H4 (cell line): ENCODE measurements at places on chromosomes 5 and 9. TPM values are rescaled to one million over a fixed set of nuclear protein-coding genes. Genes with fewer than 3 reads are reported as not detected.

Gene DMAC1
- total RNA-seq = 7.0 and 7.5 TPM in 2 replicates

Gene IRX1
- 17.1 and 21.3 TPM in 2 replicates for total RNA-seq

Gene MVB12B
- total RNA-seq = 1.4 and 2.8 TPM in 2 replicates

Gene MARVELD2
- 0.08 and 0.12 TPM in 2 replicates for total RNA-seq

Gene BAAT
- not detected in 2 replicates for total RNA-seq

Gene PTPRD
- total RNA-seq = 3.8 and 10.0 TPM in 2 replicates

Gene PDLIM4
- 79.8 and 96.0 TPM in 2 replicates for total RNA-seq

Gene SMIM33
- not detected in 2 replicates for total RNA-seq

Gene SEMA5A
- total RNA-seq = 13.7 and 20.4 TPM in 2 replicates

Gene PDGFRB
- 21.6 and 30.1 TPM in 2 replicates for total RNA-seq

Gene LCN15
- not detected in 2 replicates for total RNA-seq

Gene JAKMIP2
- total RNA-seq = 8.4 and 11.7 TPM in 2 replicates

Gene PCDHB10
- 2.9 and 4.5 TPM in 2 replicates for total RNA-seq

Gene ADCY2
- 0.04 TPM in 1 of 2 replicates, not detected in the other for total RNA-seq

- DNase-seq = no peak
Observed at GRCh38 chr5:169527066-169527465, 56.5 kb upstream of the SPDL1 start.

DNA sequence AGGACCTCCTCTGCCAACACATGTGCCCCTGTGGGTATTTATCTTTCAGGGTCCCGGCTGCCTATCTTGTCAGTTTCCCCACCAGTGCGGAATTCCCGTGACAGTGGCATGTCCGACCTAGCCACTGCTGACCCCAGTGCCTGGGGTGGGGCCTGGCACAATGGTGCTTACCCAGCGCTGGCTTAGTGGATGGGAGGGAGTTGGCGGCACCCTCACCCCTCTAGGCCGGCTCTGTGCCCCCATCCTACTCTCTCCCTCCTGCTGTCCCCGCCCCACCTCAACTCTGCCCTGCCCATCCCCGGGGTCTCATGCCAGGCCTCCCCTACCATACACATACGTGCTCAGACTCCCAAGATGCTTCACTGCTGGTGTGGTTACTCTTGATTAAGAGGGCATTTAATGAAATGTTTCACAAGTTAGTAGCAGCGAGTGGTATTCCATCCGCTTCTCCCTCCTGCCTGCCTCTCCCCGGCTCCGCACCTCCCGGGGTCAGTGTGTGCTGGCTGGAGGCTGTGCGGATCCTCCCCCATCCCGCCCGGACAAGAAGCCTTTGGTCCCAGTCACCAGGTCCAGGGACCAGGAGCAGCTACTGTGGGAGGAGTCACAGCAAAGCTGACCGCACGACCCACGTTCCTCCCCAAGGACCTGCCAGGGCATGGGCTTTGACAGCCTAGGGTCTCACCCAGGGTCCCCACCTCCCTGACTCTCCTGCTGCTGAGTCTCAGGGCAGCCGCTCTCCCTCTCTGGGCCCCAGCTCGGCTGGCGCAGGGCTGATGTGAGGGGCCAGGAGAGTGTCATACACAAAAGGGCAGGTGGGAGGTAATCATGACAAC lies 9.5 kb upstream of the QRFP start:
- DNase-seq = no peak

DNA sequence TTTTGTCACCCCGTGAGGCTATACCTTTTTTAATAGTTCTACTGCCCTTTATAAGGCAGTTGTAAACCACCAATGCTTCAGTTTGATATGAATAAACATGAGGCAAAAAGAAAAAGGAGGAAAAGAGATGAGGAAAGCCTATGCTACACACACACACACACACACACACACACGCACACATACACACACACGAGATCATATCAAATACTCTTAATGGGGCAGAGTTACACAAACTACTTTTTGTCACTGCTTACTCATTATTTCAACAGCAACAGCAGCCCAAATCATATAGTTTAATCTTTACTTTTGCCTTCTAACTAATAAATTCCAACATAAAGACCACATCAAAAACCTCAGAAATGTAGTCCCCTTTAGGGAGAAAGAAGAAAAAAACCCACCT lies 116.8 kb upstream of the PAM start:
- DNase-seq = peak; percentile 40

- no peak for DNase-seq
Observed at GRCh38 chr5:17154211-17154996, 63.0 kb upstream of the BASP1 start.

DNA sequence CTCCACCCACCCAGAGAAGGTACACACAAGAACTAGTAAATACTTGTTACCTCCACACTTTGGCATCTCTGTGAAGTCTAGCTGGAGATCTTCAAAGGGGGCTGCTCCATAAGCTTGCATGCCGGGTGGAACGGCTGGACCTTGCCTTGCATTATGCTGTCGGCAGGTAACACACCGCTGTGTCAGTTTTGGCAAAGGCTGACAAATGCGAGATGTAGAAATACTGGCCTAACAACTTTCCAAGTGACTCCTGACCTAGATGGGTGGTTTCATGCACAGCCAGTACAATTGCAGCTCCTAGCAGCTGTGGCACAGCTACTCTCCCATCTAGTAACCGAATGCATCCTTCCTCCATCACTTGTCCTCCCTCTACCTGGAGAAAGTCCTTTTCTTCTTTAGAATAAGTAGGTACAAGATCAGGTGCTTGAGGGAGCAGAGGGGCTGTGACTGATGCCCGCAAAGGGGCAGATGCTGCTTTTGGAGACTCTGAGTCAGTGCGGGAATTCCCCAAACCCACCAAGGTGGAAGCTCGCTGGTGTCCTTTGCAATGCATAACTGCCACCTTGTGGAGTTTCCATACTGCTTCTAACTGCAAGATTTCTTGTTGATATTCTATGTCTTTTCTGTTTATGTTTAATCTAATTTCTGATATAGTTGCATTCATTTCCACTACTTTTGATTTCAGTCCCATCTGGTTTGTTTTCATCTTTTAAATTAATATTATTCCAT lies 78.4 kb downstream of the TMEM161B start:
- DNase-seq = no peak

DNA sequence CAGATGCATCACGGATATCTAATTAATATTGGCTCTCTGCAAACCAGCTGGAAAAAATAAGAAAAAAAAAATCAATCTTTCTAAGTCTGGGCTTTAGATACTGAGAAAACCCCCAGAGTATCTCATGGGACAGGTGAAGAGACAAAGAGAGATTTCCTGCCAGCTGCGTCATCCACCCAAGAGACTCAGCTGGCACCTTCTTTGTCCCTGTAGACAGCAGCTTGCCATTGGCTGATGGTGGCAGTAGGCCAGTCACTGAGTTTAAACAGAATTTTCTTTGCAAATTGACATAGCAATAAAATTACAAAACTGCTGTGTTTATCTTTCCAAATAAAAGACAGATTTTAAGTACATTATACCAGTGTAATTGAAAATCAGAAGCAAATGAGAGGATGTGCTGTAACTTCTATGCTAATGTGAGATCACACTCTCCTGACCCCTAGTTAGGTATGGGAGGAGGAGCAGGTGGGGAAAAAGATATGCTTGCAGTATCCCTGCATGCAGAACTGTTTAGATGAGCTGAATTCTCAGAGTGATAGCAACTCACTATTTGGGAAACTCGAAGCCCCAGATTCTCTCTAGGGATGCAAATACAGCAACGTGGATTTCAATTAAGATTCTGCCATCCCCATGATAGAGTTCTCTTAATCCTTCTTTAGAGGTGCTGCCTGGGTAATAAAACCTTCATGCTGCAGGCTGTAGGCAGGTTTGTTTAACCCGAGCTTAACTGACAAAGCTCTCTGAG lies 72.2 kb downstream of the NMUR2 start:
- no peak for DNase-seq

GRCh38 chr9:122827761-122828093 lies 661 bp downstream of the PDCL start:
- no peak for DNase-seq

- DNase-seq = no peak
Observed at GRCh38 chr9:96874201-96874785, 20.0 kb upstream of the ZNF782 start.

- no peak for DNase-seq
Observed at GRCh38 chr9:106580546-106580945, 282.4 kb upstream of the ZNF462 start.

- DNase-seq = no peak
Observed at GRCh38 chr5:138698713-138699112, 54.5 kb upstream of the CTNNA1 start.

DNA sequence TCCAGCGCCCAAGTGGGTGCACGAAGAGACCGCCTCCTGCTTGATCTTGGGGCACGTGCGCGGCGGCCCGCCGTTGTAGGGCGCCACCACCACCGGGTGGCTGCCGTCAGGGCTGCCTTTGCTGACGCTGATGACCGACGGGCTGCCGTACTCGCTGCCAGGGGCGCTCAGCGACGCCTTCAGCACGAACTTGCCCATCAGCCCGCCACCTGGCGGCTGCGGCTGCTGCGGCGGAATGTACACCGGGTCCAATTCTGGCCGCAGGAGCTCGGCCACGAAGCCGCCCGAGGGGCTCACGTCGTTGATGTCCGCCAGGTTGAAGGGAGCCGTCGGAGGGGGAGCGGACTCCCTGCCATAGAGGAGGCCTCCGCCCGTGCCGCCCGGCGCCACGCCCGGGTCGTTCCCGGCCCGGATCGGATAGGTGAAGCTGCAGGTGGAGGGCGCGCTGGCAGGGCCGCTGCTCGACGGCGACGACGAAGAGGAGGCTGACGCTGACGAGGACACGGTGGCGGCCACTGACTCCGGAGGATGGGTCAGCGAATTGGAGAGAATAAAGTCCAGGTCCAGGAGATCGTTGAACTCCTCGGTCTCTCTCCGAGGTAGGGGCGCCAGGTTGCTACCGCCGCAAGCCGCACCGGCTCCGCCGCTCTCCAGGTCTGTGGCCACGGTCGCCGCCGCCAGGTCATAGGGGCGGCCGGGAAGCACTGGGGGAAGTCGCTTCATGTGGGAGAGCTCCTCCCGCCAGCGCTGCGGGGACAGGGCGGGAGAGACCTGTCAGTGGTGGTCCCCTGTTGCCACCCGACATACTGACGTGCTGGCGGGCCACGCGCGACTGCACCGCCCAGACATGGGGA lies 1.8 kb downstream of the KLF4 start:
- no peak for DNase-seq

DNA sequence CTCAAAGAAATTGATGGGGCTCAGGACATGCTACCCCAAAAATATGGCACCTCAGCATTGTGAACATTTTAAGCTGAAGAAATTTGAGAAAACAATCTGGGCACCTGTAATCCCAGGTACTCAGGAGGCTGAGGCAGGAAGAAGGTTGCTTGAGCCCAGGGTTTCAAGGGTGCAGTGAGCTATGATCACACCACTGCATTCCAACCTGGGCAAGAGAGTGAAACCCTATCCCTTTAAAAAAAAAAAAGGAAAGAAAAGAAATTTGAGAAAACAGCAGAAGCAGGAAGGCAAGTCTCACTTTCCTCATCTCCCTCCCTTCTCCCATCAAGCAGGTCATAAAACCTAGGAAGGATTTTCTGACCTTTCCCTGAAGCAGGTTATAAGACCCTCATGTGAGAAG lies 23.6 kb downstream of the TPD52L3 start:
- no peak for DNase-seq

DNA sequence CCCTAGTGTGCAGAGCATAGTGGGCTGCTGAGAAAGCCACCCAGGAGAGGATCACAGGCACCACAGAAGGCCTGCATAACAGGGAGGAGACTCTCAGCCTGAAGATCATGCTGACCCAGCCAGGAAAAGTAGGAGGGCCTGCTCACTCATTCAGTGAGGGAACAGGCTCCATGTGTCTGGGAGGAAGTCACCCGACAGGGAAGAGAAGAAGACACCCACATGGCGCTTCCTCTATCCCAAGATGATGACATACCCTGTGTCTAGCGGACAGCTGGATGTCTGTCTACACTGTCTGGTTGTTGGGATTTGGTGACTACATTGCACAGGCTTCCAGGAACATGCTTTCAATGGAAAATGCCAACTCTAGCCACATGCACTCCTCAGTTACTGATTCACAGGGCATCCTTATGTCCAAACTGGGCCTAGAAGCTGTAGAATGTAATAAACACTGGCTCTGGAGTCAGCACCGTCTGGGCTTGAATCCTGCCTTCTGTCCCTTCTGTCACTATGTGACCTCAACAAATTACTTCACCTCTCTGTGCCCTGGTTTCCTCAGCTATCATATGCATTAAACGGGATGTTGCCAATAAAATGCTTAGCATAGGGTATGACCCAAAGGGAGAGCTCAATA lies 47.6 kb downstream of the KLHL3 start:
- DNase-seq = no peak

- no peak for DNase-seq
Observed at GRCh38 chr5:130502702-130503101, 598.4 kb downstream of the CHSY3 start.

- DNase-seq = peak; percentile 40
Observed at GRCh38 chr5:72611118-72611730, 104.0 kb upstream of the ZNF366 start.

DNA sequence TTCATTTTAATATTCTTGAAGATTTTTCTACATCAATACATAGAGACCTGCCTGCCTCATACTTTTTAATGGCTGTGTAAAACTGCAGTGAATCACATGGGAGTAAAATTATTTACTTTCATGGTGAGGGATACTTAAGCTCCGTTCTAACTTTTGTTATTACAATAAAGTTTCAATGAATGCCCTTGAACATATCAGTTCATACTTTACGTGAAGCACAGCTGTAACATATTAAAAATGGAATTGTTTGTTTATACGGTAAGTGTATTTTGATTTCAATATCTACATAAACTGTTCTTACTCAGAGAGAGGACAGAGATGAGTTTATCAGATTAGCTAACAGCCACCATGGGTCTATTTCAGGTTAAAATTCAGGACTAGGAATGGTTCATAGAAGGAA lies 155.1 kb downstream of the NR3C1 start:
- DNase-seq = no peak

GRCh38 chr5:169914766-169915165 lies 65.5 kb downstream of the INSYN2B start:
- DNase-seq = no peak

DNA sequence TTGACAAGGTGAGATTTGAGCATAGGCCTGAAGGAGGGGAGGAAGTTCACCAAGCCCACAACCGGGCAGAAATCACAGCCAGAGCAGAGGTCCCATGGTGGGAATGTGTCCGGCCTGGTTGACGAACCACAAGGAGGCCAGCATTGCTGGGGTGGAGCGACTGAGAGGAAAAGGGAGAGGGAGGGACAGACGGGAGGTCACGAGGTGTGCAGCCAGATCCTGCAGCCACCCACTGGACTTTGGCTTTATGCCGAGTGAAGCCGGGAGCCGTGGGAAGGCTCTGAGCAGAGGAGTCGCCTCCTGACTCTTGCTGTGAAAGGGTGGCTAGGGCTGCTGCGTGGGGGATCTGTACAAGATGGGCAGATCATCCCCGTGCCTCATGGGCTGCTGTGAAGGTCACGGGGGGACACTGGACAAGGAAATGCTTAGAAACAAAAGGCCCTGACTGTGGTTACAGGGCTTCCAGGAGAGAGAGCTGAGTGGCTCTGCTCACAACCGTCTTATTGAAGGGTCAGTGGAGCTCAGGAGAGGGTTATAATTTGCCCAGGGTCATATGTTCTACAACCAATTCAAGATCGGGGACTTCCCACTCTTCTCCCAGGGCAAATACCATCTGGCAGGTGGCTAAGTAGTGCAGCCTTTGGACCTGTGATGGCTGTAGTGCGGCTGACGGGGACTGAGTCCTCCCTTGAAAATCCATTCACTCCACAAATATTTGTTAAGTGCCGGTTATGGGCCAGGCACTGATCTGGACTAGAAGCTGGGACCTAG lies 15.6 kb upstream of the CD74 start:
- no peak for DNase-seq

GRCh38 chr5:152331718-152332117 lies 73.4 kb downstream of the NMUR2 start:
- no peak for DNase-seq

GRCh38 chr5:103646698-103647614 lies 84.4 kb upstream of the NUDT12 start:
- DNase-seq = no peak

GRCh38 chr5:3107156-3107611 lies 355.7 kb upstream of the IRX2 start:
- no peak for DNase-seq
